Epithelial cell of proximal tubule (primary cell): ENCODE measurements at places on chromosomes 4 and X.

GRCh38 chrX:78624962-78625909, 33.9 kb downstream of the RTL3 start:
- DNase-seq, result no peak

GRCh38 chr4:84596826-84597225, 13.9 kb downstream of the CDS1 start:
- DNase-seq, result no peak

DNA sequence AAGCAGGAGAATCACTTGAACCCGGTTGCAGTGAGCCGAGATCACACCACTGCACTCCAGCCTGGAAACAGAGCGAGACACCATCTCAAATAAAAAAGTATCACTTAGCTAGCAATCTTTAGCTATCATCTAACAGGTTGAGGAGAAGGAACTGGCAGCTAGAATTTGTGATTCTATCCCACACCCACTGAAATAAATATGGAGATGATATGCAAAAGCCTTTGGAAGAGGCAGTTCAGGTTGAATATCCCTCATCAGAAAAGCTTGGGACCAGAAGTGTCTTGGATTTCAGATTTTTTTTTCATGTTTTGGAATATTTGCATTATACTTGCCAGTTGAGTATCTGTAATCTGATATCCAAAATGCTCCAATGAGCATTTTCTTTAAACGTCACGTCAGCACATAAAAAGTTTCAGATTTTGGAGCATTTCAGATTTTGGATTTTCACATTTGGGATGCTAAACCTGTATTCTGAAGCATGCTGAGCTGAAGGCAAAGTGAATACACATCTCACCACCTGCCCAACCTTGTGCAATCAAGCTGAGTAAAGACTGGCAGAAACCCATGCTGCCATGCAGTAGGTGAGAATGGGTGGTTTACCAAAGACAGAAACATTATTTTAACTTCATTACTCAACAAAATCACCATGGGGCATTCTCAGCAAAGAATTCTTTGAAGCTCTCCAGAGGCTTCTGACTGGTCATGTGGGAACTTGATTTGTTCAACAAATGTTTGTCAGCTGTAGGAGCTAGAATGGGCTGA, 159.3 kb downstream of the SH3KBP1 start:
- no peak for DNase-seq

- DNase-seq, result peak; percentile 99
Measured at GRCh38 chr4:182555997-182556418, 312.8 kb downstream of the TENM3 start.

- no peak for DNase-seq
Measured at GRCh38 chr4:177348348-177348747, 38.7 kb downstream of the NEIL3 start.

DNA sequence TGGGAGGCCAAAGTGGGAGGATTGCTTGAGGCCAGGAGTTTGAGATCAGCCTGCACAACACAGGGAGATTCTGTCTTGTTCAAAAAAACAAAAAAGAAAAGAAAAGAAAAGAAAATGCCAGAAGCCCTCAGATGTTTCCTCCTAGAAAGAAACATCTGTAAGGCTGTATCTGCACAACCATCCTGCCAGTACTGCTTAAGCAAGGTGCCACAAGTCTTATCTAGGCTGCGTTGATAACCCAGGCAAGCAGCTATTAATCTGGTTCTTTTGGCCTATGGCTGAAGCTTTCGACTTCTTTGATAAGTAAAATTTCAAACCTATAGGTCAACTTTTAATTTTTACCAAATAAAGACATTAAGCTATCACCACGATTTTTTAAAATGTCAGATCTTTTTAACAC, 3.1 kb downstream of the COX18 start:
- no peak for DNase-seq

DNA sequence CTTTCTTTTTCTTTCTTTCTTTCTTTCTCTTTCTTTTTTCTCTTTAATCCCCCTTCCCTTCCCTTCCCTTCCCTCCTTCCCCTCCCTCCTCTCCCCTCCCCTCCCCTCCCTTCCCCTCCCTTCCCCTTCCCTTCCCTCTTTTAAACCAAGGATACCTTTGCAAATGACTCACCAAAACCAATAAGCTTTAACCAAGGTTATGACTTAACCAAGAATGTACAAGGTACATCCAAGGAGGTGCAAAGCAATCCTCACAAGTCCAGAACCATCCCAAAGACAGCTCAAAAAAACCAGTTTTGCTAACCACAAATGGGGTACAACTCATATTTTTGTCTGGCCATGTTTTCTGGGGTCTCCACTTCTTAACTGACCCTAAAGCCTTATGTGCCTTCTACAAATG, 174.7 kb upstream of the PPP1R2C start:
- no peak for DNase-seq

- no peak for DNase-seq
Measured at GRCh38 chr4:70556856-70557255, 35.2 kb upstream of the AMBN start.

DNA sequence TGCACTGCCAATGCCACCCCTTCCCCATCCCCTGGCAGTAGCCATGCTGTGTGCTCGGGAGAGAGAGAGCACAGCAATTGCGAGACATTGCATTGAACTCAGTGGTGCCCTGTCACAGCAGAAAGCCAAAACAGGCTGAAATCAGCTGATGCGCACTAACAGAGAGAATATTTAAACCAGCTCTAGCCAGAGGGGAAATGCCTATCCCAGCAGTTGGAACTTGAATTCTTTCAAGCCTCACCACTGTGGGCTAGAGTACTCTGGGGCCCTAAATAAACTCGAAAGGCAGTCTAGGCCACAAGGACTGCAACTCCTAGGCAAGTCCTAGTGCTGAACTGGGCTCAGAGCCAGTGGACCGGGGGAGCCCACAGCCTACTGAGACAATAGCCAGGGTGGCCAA, 17.7 kb upstream of the RP2 start:
- DNase-seq, result no peak

GRCh38 chr4:176726803-176727202, 65.9 kb downstream of the VEGFC start:
- DNase-seq, result no peak
